Bronchial smooth muscle cell (primary cell): ENCODE measurements at places on chromosomes 6 and 20. TPM values are rescaled to one million over a fixed set of nuclear protein-coding genes. Genes with fewer than 3 reads are reported as not detected.

JPH2 gene
- total RNA-seq: under 0.01 TPM in 1 of 2 replicates, not detected in the other

BLTP3A gene
- total RNA-seq: 1.2 and 1.3 TPM in 2 replicates

BPIFB4 gene
- total RNA-seq: not detected in 2 replicates

SLC13A3 gene
- 2.2 and 2.5 TPM in 2 replicates for total RNA-seq

EPB41L1 gene
- 12.0 and 12.4 TPM in 2 replicates for total RNA-seq

TNF gene
- not detected in 2 replicates for total RNA-seq

RUNX2 gene
- total RNA-seq: 0.52 and 1.3 TPM in 2 replicates

PKIB gene
- total RNA-seq: 2.1 and 9.3 TPM in 2 replicates

BTN2A1 gene
- total RNA-seq: 8.7 and 9.6 TPM in 2 replicates

IPCEF1 gene
- 0.09 and 0.47 TPM in 2 replicates for total RNA-seq

CD24 gene
- total RNA-seq: 1.1 and 4.9 TPM in 2 replicates

TRAPPC3L gene
- total RNA-seq: 0.09 and 0.16 TPM in 2 replicates
